ENCODE measurements at places on chromosomes 16 and 17.

DNA sequence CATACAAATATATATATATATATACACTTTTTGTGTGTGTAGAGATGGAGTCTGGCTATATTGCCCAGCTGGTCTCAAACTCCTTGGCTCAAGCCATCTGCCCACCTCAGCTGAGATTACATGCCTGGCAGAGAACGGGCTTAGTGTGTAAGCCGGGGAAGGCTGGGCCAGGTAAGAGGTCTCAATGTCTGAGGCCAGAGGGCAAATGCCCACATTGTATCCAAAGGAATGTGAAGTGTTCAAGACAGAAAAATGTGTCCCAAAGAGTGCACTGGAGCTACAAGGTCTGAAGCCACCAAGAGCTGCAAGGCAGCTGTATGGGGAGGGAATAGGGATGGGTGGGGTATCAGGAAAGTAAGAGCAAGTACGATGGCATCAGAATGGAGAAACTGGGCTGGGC lies 8.8 kb downstream of the CD2BP2 start:
- no peak for DNase-seq

GRCh38 chr16:51971184-51971583 lies 575.8 kb downstream of the TOX3 start:
- DNase-seq = no peak

DNA sequence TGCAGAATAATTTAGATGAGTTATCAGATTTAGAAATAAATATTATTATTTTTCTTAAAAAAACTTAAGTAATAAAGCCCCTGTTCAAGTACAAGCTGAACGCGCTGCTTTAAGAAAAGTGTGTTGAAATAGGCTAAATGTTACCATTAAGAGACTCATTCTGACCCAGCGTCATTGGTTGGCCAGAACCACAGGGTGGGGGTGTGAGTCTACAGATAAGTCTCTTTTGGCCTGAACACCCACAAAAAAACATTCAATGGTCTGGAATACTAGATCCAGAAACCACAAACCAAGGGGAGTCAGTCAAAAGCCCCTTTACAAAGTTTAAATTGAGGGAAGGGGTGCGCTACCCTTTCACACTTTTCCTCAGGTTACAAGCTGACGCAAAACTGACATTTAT lies 776.1 kb downstream of the KCNJ2 start:
- DNase-seq = no peak

DNA sequence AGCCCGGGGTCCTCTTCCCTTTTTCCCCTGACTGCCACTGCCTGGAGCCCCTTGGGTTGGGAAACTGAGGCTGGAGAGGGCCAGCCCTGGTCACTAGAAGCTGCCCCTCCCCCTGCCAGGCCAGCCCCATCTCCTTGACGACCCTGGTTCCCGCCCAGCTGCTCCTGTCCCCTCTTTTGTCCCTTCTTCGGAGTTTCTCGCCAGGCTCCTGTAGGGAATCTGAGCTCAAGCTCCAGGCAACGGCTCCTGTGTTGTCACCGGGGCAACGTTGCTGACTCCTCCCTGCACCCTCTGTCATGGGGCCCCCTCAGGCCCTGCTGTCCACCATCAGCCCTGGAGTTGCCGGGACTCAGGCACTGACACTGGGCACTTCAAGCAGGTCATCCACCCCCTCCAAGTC lies 5.7 kb downstream of the LLGL1 start:
- DNase-seq = no peak

GRCh38 chr17:7238420-7239090 lies 702 bp downstream of the PHF23 start:
- DNase-seq = no peak

- DNase-seq = no peak
These were observed 76.5 kb downstream of the NETO2 start for GRCh38 chr16:47067203-47067602.

DNA sequence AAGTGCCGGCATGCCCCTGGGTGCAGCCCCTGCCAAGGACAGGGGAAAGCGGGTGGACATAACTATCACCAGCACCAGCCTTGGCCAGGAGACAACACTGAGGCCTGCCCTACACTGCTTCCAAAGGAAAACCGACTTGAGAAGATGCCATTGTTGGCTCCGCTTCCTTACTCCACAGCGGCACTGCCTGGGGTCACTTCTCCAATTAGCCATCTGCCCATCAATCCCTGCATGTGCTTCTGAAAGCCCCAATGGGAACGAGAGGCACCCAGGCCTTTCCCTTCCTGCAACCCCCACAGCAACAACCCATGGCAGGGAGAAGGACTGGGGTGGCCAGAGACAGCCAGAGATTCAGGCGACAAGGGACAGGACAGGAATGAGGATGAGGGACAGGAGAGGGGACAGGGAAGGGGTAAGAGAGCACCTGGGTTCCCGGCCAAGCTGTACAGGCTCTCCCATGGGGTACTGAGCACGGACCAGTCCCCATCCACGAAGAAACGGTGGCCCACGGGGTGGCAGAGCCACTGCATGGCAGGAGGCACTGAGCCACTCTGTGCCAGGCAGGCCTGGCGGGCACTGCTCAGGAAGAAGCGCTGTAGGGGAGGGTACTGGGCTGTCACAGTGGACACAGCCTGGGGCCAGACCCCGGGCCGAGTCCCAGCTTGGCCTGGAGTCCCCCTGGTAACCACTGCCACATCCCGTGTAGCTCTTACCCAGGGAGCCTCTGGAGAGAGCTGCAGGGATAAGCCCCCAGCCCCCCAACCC lies 21.2 kb downstream of the SREBF1 start:
- no peak for DNase-seq

DNA sequence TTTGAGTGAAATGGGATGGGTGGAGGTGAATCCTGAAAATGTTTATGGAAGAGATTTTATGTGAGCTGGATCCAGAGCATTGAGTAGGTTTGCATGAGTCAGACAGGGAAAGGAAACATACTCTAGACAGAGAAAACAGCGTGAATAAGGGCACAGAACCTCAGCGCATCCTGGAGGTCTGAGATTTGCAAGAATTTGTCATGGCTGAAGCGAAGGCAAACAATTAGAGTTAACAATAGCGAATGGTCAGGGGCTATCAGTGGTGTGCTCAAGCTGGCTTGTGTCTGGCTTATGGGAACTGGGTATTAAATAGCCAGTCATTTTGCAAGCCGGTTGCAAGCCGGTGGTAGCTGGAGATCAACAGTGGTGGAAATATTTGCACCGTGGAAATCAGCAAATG lies 36.4 kb downstream of the MAP2K6 start:
- DNase-seq = no peak

- DNase-seq = no peak
These were observed 18.9 kb upstream of the P2RX1 start for GRCh38 chr17:3935140-3935542.

GRCh38 chr17:1228781-1229348 lies 41.4 kb upstream of the BHLHA9 start:
- no peak for DNase-seq

GRCh38 chr17:43961954-43962353 lies 8.2 kb upstream of the PYY start:
- no peak for DNase-seq

GRCh38 chr17:50028736-50029120 lies 27.2 kb upstream of the ITGA3 start:
- no peak for DNase-seq

DNA sequence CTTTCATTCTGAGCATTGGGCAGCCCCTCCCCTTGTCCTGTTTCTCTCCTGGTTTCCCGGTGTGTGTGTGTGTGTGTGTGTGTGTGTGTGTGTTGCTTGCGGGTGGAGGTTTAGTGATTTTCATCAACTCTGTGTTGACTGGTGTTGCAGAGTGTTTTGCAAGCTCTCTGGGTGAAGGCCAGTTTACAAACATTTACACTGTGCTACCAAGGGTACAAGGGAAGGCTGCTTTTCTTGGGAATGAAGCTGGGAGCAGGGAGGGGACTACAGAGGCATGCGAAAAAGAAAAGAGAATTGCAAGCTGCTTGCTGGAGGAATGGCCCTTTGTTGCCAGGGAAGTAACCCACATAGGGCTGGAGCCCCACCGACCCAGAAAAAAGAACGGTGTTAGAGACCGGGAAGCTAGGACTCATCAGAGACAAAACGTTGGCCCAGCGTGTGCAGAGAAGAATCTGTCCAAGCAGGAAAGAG lies 29.6 kb downstream of the HS3ST3B1 start:
- no peak for DNase-seq

GRCh38 chr17:61275395-61275794 lies 124.2 kb upstream of the TBX2 start:
- DNase-seq = no peak

GRCh38 chr16:12450387-12450786 lies 353.3 kb downstream of the CPPED1 start:
- no peak for DNase-seq

DNA sequence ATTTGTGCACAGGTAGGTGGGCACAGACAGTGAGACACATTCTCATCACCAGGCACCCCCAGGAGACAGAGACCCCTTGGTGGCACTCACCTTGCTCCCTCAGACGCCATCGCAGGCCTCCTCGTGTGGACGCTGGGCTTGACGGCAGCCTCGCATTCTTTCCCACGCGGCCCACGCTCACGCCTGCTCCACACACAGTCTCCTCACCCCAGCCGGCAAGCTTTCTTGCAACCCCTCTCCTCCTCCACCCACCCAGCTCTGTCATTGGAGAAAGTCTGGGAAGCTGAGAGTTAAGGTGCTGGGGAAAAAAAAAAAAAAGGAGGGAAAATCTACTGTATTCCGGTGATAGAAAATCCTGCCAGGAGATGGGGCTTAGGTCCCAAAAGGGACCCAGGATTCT lies 14.8 kb downstream of the SGCA start:
- no peak for DNase-seq

DNA sequence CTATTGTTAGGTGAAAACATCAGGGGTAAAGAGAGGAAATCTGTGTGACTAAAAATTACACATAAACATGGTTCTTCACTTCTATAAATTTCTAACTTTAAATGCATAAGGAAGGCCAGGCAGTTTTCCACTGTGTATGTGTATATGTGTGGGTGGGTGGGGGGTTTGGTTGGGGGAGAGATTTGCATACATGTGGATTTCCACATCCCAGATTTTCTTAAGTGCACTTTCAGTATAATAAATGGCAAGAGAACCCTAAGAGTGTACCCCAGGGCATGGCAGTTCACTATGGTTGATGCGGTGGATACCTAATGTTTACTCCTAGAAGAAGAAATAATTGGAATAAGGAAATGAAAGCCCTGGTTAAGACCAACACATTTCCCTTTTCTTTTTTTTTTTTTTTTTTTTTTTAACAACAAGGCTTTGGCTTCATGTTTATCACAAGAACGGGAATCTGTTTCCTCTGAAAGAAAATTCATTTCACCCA lies 451.8 kb upstream of the CCL2 start:
- no peak for DNase-seq

DNA sequence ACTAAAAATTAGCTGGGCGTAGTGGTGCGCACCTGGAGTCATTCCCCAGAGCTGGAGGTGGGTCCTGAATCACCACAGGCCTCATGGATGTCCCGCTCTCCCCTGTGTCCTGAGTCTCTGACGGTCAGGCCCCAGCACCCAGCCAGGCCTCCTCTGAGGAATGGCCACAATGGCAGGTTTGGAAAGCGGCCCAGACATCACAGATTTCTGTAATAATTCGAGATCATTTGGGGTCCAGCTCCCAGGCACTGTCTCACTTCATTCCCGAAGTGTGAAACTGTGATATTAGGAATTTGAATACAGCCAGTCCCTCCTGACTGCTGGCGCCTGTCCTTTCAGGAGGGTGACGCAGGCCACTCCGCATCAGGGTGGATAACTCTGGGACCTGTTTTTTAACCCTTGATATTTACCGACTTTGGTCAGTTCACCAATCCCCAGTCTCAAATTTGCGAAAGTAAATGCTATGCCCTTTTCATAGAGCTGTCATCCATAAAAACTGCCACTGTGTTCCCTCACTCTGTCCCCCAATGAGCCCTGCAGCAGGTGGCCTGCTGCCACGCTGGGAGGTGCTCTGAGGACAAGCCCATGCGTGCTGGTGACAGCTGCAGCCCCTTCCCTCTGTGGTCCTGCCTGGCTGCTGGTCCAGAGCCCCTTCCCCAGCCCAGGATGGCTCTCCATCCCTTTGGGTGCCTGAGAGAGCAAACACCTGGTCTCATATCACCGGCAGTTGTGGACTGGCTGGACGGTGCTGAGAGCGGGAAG lies 28.3 kb upstream of the RPTOR start:
- DNase-seq = no peak

DNA sequence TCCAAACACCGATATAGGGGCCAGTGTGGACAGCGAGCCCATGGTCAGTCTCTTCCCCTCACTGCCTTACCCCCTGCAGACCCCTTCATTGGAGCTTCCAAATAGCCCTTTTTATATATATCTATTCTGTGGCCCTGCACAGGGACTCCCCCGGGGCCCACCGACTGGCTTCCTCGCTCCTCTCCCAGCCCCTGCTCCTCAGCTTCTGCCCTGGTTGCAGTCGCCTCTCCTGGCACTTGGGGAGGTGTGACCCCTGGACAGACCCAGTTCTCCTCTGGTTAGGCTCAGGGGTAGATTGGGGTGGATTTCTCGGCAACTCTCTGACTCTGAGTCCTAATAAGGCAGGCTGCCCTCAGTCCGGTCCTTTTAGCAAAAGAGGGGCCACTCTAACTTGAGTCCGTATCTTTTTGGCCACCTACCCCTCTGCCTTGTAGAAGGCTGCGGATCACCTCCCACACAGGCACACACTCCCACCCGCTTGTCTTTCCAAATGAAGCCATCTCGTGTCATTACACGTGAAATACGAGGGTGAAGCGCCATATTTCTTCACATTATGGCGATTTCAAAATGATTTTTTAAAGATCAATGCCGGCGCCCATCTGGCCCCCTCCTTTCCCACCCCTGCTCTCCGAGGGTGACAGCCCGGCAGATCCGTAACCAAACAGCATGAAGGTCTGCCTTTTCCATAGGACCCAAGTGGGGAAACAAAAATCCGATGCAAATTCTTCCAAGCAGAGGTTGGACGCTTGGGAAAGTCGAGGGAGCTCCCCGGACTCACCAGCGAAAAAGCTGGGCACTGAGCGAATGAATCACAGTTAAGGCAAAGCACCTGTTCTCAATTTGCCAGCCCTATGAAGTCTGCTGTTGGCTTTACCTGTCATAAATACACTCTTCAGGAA lies 1.7 kb upstream of the HOXB9 start:
- no peak for DNase-seq

DNA sequence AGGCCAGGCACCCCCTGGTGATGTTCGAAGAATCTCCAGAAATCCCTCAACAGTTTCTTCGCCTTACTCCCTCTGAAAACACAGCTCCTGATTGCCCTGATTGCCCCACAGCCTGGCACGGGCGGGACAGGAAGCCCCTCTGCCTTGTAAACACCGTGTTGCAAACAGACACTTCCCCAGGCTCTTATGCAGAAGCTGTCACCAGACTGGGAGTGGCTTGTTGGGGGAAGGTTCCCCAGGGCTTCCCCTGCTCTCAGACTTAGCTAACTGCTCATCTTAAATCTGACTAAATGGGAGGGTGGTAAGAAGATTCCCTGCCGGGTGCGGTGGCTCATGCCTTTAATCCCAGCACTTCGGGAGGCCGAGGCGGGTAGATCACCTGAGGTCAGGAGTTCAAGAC lies 11.2 kb downstream of the PIK3R5 start:
- no peak for DNase-seq

DNA sequence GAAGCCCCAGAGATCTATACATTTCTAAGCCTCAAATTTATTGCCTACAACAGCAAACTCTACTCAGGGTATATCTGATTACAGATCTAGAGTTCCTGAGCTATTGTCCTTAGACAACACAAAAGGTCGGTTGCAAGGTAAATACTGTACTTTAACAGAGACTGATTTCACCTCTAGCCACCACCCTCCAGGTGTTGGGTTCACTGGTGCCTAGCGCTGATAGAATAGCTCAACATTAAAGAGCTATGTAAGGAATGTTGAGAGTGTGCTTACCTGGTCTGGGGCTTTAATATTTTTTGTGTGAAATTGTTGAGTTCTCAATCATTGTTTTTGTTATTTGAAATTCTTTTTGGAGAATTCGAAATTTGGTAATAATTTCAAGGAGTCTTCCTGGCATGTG lies 277.0 kb upstream of the PSMD7 start:
- no peak for DNase-seq

- no peak for DNase-seq
These were observed 163.4 kb downstream of the ZFHX3 start for GRCh38 chr16:72884573-72884972.
